ENCODE measurements at places on chromosomes 4 and X.

- no peak for DNase-seq
Observed at GRCh38 chrX:138691186-138691585, 20.3 kb downstream of the FGF13 start.

GRCh38 chr4:24245491-24245820 lies 338.9 kb downstream of the DHX15 start:
- DNase-seq, result no peak

GRCh38 chr4:161585011-161585410 lies 578.8 kb downstream of the FSTL5 start:
- no peak for DNase-seq

GRCh38 chr4:12260453-12260852 lies 831.8 kb upstream of the HS3ST1 start:
- DNase-seq, result no peak

DNA sequence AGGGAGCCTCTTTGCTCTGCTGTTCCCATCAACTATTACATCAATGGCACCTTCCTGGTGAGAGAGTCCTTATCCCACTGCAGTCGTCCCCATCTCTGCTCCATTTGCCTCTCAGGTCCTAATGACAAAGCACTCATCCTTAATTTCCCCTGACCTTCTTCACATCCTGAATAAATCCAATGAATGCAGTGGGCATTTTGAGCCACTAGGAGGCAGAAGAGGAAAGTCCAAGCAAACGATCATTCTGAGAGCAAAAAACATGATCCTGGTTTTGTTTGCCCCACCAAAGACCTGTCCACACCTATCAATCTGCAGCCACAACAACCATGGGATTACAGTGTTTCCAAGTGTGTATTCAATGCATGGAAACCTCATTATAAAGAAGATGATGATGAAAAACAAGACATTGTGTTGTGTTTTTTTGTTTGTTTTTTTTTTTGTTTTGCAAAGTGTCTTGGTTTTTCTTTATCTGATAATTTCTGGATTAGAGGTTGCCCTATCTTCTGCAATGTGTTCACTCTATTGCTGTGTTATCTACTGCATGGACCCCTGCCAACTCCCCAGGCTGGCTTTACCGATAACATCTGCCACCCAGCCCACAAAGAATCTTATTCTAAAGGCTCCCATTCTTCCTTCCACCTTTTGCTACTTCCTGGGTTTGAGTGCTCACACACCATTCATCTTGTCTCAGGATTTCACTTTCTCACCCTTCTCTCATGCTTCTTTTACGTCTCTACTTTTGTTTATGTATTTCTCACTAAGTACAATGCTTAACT lies 207.2 kb downstream of the NLGN4X start:
- DNase-seq, result no peak

- no peak for DNase-seq
Observed at GRCh38 chr4:41857226-41857641, 78.0 kb upstream of the TMEM33 start.

GRCh38 chrX:68424719-68425118 lies 8.6 kb downstream of the OPHN1 start:
- DNase-seq, result no peak

DNA sequence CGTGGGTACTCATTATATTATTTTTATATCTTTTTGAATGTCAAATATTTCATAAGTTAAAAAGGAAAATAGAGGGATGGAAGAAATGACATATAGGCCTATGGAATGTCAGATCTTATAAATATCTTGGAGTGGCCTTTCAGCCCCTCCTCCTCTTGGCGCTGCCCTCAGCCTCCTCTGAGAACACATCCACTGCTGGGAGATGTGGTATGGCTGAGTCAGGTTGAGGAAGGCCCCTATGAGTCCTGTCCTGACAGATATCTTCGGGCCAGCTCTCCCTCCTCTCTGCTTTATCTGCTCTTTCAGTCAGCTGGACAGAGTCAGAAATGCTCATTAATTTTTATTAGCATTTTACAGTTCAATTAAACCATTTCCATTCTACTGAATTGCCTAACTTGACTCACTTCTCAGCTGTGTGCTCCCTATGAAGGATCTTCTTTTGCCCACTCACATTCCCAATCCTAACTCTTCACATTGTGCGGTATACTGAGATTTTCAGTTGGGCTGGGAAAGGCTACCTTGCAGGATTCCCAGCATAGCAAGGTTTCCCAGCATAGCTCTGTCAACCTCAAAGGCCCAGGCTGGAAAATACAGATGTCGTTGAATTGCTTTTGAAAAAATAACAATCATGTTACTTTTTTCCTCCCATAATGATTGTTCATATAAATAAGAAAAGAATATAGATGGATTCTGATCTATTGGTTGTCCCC lies 128.0 kb downstream of the ARHGEF9 start:
- no peak for DNase-seq

- no peak for DNase-seq
Observed at GRCh38 chr4:8590546-8590880, 2.1 kb upstream of the CPZ start.

DNA sequence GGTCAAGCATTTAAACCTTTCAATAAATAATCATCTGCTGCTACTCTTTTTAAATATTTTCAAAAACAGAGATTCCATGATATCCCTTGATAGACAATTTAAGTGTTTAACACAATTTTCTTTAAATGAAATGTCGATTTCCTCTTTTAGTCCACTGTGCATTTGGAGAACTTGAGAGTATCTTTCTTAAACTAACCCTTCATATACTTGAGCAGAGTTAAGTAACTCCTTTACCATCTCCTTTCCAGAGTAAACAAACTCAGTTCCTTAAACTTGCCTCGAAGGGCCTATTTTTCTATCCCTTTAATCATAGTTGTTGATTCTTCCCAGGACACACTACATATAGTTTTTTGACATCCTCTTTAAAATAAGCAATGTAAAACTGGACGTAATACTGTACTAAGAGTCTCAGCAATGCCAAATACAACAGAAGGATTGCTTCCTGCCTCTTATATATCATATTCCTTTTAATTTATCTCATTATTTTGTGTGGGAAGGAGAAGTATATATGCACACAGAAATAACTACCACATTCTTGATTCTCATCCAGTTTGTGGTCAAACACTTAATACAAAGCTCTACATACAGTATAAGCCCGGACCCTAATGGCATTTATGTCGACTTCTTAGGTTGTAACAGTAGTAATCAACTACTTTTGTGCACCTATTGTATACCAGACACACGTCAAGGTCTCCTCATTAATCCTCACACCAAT lies 22.8 kb downstream of the RAB28 start:
- DNase-seq, result no peak

GRCh38 chr4:122823476-122823875 lies 3.2 kb upstream of the FGF2 start:
- DNase-seq, result no peak

DNA sequence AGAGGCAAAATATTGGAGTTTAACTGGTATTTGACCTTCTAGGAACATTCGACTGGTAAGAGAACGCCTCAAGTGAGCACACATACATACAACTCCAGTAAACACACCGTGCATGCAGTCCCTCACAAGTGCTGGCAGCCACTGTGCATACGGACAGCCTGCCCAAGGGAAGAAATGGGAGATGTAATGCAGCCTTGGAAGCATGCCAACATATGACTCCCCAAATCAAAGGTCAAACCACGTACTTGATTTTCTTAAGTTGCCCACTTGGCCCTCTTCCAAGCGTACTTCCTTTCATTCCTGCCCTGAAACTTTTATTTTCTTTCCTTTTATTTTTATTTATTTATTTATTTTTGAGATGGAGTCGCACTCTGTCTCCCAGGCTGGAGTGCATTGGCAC lies 206.6 kb downstream of the SPRY1 start:
- DNase-seq, result no peak

DNA sequence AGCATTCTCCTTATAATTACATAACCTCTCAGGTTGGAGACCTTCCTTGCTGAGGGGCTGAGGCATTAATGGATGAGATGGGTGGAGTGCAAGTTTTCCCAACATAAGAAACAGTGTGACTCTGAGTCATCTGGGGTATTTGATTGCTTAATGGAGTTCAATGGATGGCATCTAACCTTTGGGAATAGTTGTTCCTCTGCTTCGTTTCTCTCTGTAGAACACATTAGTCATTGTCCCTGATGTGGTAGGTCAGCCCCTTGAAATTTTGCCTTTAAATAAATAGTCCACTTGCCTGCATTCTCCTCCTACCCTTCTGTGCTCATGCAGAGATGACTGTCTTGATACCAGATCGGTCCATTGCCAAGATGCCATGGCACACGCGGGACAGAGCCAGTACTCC lies 38.6 kb downstream of the SLITRK2 start:
- DNase-seq, result no peak

DNA sequence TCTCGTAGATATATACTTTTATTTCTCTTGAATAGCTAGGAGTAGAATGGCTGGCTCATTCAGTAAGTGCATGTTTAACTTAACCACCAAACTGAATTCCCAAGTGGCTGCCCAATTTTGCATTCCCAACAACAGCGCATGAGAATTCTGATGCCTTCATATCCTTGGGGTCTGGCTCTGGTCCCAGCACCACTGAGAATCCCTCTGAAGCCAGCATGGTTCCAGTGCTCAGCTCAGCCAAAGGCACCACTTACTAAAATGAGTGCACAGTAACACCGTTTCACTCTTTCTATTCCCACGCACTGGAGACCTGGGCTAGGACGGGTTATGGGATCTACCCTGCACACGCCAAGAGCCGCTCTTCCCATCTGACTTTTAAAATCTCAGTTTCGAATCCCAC lies 60.4 kb downstream of the CASP3 start:
- no peak for DNase-seq

DNA sequence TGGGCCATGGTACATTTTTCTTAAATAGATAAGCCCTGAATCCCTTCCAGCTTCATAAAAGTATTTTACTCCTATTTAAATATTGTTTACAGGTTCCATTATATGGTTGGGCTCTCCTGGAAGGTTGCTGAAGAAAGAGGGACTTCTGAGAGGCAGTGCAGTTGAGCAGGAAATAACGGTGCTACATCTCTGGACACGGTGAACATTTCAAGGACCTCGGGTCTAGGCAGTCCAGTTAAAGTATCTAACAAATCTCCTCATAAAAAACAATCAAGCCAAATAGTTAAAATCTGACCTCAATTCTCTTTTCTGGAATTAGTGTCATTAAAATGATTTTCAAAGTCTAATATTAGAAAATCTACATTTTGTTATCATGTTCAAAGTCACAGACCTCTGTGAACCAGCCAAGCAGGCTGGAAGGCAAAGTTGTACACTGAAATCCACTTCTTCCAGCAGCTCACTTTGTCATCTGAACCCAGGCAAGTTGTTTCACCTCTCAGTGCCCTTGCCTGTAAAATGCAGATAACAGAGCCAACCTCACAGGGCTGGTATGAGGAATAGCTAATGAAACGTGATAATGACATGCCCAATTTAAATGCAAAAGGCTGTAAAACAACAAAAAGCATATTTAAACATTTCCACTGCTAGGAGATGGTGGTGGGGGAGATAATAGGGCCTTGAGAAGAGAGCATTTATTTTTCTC lies 267.0 kb upstream of the KLF3 start:
- no peak for DNase-seq

DNA sequence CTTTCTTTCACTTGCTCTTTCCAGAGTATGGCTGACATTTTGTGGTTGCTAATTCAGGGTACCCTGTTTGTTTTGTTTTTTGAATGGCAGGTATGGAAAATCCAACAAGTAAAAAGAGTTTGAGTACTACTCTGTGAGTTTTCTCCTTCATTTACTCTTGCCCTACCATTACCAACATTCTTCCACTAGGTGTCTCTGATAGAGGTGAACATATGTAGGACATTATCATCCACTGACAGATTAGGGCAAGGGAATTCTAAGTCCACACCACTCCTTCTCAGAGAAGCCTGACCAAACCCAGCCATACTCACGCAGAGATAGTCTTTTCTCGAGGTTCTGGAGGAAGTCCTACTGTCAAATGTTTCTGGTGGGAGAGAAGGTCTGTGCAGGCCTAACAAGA lies 36.7 kb upstream of the HDAC8 start:
- DNase-seq, result no peak

DNA sequence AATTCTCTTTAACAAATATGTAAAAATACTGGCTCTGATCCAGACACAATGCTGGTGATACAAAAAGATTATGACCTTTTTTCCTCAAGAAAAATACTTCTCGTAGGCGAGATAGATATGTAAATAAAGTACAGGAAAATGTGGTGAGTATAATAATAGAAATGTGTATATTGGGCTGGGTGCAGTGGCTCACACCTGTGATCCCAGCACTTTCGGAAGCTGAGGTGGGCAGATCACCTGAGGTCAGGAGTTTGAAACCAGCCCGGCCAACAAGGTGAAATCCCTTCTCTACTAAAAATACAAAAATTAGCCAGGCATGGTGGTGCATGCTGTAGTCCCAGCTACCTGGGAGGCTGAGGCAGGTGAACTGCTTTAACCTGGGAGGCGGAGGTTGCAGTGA lies 55.0 kb downstream of the MRPL1 start:
- DNase-seq, result no peak

DNA sequence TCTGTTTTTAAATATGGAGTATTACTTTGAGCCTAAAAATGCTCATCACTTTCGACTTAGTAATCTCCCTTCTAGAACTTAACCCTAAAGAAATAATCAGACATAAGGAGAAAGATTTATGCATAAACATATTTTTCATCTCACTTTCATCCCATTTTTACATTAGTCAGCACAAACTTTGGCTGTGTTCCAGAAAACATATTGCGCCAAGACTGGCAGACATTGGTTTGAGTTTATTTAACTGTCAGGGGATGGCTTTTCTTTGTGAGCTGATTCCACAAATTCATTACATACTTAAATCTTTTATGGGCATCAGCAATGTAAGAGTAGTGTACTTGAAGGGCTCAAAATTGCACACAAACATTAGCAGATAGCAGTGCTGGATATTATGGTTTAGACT lies 23.7 kb downstream of the MAOA start:
- DNase-seq, result no peak

DNA sequence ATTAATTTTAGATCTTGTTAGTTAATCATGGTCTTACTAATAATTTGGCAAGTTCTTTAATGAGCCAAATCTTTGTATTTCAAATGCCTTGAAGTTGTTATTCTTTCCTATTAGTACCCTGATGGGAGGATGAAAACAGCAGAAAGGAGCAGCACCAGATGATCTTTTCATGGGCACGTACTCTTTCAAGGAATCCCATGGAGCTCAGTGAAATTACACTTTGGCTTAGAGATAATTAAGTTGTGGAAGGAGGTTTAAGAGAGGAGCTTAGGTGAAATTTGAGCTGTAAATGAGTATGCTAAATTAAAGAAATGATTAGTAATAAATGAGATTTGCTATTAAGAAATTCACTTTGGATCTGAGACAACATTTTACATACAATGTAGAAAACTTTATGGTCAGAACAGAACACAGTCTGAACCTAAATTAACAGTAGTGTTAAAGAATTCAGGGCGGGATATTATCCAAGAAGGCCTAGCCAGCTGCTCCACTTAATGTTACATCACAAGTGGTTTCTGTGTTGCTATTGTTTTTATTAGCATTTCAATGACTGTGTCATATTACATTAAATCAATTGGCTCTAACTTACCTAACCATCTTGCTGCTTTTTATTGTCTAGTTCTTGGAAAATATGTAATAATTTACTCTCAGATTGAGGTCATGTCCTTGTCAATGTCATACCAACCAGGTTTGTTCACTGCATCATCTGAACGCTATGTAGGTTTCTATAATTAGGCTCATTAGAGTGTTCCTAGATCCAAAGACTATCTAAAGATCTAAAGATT lies 3.9 kb downstream of the MTHFD2L start:
- DNase-seq, result no peak

GRCh38 chr4:88503344-88503743 lies 20.2 kb downstream of the PYURF start:
- DNase-seq, result no peak

Data from activated T-helper 1 cell treated with Interleukin-2 at 50 U/mL for 16 hours (primary cell).